ENCODE measurements at places on chromosomes 7 and 10.

DNA sequence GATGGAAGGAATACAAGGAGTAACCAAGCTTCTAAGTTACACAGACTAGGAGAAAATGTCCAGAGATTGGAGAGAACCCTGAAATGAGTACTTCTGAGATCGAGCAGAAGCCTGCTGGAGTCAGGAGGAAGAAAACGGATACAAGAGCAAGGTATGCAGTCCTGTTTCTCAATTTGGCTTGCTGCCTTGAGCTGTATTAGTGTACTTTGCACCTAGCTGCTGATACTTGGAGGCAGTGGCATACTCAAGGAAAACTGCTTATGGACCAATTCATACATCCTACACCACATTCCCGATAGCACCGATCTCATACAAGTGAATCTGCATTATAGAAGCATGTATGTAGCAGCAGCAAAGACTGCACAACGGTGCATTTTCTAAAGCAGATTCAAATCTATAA, 14.4 kb downstream of the PIP4K2A start:
- DNase-seq: no peak

DNA sequence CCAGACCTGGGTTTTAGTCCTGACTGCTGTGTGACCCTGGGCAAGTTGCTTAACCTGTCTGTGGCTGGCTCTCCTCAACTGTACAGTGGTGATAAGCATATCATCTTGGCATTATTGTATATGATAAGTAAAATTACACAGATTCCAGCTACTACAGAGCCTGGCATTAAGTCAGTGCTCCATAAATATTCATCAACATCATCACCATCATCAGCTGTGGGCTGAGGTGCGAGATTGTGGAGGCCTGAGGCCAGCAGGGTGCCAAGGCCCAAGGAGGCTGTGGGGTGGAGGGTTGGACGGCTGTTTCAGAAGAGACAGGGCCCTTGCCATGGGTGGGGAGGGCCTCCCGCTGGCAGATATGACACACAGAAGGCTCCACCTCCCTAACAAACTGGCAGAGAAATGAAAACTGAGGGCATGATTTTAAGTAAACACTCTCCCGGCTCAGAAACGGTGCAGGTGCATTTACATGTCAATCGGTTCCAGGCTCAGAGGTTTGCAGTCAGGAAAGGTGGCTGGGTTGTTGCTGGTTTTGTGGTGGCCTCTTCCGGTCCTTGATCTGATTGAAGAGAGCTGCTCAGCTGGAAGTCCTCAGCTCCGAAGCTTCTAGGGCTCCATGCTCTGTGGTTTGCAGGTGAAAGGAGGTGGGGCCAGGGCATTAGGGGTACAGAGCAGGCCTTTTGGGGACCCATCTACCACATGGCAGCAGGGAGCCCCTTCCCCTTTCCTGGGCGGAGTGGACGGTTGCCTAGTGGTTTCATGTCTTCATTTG, 10.2 kb downstream of the CRYGN start:
- no peak for DNase-seq

DNA sequence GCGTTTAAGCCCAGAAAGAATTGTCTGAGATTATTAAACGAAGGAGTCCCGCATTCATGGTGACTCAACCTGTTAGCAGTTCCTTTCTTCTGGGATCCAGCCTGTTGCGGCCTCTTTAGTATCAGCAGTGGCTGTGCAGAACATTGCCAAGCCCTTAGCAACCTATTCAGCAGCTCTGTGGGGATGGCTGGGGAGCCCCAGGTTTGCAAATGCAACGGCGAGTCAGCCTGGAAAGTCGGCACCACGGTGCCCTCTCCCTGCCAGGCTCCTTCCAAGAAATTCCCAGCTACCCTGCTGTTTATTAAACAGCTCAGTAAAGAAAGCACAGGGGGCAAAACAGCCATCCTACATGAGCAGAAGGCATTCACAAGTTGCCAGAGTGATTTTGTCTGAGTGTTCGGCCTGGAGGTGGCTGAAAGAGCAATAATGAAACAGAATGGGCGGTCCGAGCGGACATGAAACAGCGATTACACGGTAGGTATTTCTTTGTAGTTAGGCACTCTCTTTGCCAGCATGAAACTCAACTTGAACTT, 198.3 kb downstream of the BAMBI start:
- DNase-seq: no peak

DNA sequence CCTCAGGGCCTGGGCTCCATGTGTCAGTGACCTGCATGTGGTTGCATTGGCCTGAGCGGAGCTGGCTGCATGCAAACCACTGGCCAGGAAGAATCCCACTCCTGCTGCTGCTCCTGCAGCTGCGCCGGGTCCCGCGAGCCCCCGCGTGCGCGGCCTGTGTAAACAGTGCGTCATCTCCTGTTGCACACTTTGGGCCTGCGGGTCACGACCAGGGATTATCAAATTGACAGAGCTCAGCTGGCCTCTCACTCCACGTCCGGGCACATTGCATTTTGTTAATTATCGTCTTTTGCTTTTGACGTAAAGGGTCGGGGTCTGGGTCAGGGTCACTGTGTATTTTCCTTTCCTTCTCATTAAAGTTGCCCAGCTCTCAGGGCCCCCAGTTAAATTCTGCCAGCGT, 132.6 kb downstream of the RGS10 start:
- DNase-seq: no peak

GRCh38 chr10:112601214-112602090, 154.4 kb downstream of the VTI1A start:
- no peak for DNase-seq

DNA sequence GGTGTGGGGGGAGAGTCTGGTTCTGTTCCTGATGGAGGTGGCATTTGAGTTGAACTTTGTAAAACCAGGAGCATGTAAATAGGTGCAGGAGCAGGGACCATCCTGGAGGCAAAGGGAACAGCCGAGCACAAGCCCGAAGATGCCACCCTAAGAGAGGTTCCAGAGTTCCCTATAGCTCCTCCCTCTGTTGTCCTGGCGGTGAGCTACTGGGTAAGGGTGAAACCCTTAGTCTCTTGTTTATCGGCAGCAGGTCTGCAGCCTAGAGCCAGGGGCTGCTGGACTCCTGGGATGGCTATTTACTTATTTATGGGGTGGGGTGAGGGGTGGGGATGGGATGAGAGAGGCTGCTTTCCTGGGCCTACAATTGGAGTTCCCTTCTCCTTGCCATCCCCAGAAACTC, 6.5 kb upstream of the LBX1 start:
- no peak for DNase-seq

DNA sequence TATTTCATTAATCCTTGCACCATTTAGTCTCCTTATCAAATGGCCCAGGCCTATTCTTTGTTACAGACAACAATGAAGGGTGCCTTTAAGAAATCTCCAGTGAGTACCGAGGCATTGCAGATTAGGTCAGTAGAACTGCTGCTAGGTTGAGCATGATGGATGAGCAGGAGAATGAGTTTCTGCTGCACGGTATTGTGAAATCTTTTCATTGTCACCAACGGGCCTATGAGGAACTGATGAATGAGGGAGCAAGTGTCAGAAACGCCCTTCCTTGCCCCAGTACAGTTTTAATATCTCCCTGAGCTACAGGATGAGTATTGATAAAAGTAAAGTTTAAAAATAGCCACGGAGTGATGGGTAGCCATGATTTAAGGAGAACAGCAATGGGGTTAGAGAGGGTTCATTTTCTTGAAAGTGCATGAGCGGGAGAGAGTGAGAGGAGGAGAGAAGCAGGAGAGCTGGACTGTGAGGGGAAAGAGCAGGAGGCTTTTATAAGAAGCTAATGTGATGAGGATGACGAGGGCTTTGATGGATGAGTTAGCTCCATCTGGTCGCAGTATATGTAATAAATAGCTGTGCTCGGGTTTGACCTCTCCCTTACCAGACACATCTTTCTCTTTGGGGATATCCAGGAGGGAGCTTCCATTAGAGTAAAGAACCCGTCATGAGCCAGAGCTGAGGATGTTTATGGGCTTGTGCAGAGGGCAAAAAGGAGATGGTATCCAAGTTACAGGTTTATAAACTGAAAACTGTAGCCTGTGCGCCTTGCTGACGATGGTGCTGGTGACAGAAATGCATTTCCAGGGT, 526.1 kb downstream of the LRMDA start:
- no peak for DNase-seq

DNA sequence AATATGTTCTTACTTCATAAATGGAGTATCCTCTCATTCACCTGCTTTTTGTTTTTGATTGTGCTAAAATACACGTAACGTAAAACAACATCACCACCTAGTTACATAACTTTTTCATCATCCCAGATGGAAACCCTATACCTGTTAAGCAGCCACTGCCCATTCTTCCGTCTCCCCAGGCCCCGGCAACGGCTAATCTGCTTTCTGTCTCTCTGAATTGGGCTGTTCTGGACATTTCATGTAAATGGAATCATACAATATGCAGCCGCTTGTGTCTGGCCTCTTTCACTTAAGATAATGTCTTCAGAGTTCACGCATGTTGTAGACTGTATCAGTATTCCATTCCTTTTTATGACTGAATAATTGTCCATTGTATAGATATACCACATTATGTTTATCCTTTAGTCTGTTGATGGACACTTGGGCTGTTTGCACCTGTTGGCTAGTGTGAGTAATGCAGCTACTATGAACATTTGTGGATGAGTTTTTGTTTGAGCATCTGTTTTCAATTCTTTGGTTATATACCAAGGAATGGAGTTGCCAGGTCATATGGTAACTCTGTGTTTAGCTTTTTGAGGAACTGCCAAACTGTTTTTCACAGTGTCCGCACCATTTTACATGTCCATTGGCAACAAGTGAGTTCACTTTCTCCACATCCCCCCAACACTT, 14.1 kb upstream of the SUN1 start:
- DNase-seq: peak; percentile 47

DNA sequence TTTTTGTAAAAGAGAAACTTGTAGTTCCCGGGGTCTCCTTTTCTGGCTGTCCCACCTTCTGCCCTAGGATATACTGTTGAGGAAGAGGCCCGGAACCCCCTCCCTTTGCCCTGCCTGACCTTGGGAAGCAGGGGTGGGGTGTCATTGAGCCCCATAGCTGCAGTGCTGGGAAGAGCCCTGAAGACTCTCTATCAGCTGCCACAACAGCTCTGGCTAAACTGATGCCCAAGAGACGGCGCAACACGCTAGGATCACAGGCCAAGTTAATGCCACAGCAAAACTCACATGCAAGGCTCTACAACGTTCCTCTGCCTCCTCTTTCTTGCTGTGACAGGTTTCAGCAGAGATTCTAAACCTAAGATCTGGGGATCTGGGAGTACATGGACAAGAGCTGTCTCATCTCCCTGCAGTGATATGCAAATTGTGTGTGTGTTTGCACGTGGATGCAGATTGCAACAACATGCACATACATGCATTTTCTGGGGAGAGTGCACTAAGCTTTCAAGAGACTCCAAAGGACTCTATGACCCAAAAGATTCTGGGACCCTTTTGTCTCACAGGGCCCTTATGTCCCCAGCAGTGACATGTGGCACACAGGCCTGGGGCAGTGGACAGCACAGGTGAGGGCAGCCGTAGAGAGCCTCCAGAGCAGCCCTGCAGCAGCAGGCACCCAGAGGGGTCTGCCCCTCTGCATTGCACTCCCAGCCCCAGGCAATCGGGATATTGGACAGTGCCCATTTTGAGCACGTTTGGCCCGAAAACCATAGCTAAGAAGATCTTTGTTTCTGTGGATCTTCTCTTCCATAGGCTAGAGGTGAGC, 2.5 kb downstream of the RASSF4 start:
- DNase-seq: no peak

DNA sequence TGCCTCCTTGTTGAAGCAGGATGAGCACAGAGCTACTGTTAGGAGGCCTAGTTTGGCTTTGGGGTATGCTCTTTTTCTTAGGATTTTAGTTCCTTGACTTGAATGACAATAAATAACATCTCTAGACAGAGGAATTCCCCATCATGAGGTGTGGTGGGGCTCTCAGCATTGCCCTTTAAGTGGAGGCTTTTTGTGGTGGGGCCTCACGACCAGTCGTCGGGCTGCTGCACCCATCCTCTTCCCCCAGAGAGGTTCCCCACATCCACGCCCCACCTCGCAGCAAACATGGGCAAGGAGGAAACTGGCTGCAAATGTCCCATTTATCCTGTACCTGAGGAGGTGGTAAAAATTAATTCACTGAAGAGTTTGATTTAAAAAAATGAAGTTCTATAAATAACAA, 36.1 kb upstream of the TARP start:
- no peak for DNase-seq

DNA sequence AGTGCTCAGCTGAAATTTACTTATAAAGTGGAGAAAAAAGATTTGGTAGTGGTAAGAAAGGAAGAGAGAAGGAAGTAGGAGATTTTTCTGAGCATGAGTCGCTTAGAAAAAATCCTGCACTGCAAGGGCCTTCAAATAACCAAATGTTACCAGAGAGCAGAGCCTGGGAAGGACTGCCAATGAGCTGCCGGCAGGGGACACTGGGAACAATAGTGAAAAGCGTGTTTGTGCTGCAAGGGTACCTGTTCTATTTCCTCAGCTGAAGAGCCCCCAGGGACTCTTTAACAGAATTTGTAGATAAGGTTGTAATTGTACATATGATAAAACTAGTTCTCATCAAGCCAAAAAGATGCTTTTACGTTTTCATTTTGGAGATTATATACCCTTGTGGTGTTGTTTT, 696.3 kb upstream of the C7orf33 start:
- peak; percentile 24 for DNase-seq

DNA sequence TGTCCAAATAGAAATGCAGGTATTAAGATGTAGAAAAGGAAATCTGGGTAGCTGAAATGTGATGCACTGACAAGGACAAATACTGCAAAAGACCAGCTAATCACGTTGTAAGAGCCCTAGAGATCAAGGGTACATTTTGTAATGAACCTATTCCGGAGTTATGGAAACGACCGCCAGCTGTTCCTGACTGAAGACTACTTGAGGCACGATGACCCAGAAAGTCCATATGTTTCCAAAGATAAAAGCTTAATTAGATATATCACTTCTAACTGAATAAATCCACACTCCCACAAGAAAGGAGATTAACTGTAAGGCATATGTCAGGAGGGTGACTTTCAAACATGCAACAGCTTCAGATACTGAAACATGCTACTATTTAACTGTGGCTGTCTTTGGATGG, 253.5 kb downstream of the NSUN6 start:
- DNase-seq: no peak

DNA sequence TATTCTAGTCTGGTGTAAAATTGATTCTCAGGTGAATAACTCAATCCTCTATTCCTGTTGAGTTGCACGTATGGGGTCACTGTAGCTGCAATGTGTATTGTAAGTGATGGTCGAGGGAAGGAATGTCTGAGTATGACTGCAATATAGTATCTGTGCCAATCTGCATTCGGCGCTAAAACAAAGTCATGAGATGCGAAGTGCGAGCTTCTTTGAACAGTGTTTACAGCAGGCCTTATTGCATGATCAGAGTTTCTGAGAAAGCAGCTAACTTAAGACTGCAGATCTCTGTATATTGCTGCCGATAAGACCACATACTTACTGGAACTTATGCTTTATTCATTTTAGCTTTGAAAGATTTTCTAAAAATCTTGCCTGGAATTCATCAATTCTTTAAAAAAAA, 341.7 kb upstream of the BMPER start:
- no peak for DNase-seq

- peak; percentile 21 for DNase-seq
These were observed 31.6 kb downstream of the GARIN1A start for GRCh38 chr7:128703609-128704241.

DNA sequence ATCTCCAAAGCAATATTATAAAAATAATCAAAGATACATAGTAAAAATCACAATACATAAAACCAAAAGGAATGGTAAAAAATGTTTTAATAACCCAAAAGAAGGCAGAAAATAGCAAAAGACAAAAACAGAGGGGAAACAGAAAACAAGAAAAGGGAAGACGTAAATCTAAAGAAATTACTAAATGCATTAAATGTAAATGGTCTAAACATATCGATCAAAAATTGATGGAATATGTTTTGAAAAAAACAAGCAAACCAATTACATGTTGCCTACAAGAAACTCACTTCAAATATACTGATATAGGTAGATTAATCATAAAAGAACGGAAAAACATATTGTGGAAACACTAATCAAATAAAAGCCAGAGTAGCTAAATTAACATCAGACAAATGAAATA, 369.1 kb downstream of the GRID1 start:
- DNase-seq: no peak

All from fibroblast of skin of left quadriceps (primary cell).